ENCODE measurements at places on chromosomes 11 and 22.
A peak's percentile ranks its signal among the peaks of the same experiment; 100 is the strongest.

DNA sequence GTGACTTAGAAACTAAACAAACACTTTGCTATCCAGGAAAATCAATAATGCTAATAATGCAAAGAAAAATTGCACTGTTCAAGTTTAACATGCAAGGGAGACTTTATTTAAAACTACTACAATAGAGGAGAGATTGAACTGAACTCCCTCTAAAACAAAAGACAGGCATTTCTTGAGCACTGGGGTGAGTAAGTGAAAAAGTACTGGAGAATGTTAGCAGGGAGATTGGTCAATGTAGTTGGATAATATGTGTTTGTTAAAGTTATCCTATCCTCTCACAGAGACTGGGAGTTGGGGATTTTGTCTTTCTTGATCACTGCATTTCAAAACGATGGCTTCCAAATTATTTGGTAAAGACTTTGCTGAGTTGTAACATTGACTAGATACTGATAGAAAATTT lies 77.6 kb downstream of the LUZP2 start:
- peak; percentile 47 for ATAC-seq

DNA sequence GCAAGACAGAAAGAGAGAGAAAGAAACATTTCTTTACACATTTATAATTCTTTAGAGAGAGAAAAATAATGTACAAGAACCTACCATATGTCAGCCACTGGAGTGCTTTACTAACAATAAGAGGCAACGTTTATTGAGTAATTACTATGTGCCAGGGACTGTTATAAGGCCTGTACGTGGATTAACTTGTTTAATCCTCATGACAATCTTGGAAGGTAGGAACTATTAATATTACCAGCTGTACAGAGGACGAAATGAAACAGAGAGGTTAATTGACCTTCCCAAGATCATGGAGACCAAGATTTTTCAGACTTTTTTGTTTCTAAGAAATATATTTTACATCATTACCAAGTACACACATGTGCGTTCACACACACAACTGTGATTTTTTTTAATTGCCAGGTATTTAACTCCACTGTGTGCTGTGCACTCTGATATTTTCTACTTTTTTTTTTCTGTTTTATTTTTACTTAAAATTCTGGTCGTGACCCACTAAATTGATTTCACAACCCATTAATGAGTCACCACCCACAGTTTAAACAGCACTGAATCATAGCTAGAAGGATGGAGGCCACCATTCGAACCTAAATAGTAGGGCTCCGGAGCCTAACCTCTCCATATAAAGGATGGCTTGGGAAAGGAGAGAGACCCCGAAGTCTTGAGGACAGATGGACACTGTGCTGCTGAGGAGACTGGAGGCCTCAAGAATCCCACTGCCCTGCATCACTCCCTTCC lies 21.4 kb downstream of the CREB3L1 start:
- no peak for ATAC-seq

GRCh38 chr22:19172213-19173046 lies 6.1 kb downstream of the SLC25A1 start:
- no peak for ATAC-seq

GRCh38 chr11:67013511-67014045 lies 9.4 kb upstream of the SYT12 start:
- no peak for ATAC-seq

GRCh38 chr11:129302386-129303101 lies 73.1 kb upstream of the BARX2 start:
- ATAC-seq, result no peak

GRCh38 chr11:130095326-130095725 lies 25.6 kb downstream of the APLP2 start:
- ATAC-seq, result no peak

DNA sequence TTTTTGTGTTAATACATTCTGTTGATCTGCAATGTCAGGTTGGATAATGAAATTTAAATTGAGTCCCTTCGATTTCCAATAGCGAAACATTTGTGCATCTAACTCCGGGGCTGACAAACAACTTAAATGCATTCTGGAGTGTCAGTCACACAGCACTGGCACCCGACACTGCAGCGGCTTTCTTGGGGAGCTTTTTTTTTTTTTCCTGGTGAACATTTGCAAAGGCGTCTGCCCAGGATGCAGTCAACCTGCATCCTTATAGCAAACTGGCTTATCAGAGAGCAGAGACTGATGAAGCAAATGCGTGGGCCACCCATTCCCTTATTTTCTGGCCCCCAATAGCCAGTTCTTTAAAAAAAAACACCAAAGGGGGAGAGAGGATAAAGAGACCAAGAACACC lies 1167.7 kb downstream of the LRRC4C start:
- no peak for ATAC-seq

GRCh38 chr11:28384418-28384817 lies 276.2 kb downstream of the METTL15 start:
- ATAC-seq, result no peak

GRCh38 chr11:66996609-66997273 lies 21.6 kb downstream of the C11orf86 start:
- no peak for ATAC-seq

GRCh38 chr22:35835998-35836691 lies 118.5 kb downstream of the APOL5 start:
- peak; percentile 85 for ATAC-seq

DNA sequence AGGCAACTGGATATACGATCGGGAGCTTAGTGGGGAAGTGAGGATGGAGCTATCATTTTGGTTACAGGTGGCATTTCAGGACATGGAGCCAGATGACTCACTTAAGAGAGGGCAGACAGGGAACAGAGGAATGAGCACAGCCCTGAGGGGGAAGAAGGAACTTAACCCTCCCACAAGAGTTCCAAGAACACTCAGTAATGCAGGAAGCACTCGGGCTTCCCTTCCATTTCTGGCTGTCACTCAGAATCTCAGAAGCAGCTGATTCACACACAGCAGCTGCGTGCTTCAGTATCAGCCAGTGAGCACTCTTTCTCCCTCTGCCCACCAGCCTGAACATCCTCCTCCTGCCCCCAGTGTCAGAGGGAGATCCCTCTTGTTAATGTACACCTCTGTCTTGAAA lies 34.8 kb downstream of the EFCAB6 start:
- ATAC-seq, result peak; percentile 92

- no peak for ATAC-seq
Measured at GRCh38 chr11:61778357-61778886, 14.0 kb downstream of the TMEM258 start.

DNA sequence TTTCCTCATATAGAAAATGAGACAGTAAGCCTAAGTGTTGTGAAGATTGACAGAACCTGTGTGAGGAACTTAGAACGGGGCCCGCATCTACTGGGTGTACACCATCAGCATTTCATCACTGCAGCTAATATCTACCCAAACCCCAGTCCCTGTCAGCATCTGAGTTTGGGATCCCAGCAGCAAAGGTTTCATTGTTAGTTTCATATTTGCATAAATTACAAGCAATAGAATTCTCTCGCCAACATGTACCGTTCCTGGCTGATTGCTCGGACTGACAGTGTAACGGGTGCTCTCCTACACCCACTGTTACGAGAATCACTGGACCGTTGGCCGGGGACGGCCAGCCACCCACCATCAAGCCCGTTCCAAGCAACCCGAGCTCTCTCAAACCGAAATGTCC lies 10.4 kb upstream of the TMPRSS6 start:
- ATAC-seq, result no peak

- ATAC-seq, result no peak
Measured at GRCh38 chr11:134537941-134538340, 125.9 kb upstream of the B3GAT1 start.

DNA sequence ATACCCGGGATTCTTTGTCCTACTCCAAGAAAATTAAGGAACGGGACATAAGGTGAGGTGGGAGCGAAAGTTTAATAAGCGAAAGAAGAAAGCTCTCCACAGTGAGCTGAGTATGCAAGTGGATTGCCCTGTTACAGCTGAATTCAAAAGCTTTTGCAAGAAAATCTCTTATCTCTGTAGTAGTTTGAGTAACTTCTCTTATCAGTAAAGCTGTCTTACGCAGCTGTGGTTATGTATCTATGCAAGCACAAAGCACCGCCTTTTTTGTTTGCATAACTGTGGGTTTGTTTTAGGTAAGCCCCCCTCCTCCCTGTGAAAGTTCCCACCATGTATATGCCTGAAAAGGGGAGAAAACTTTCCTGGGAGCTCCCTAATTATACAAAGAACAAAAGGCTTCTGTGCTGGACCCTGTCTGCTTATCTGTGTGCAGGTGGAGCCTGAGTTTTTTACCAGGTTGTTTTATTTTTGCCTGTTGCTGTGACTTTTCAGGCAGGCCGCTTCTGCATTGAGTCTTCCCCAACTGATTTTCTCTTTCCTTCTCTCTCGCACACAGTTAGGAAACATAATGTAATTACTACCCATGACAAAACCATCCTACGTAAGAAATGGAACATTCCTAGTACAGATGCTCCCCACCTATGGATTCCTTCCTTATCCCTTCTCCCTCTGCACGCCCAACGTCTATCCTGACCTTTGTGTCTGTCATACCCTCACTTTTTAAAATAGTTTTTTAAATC lies 837 bp upstream of the PLAAT5 start:
- no peak for ATAC-seq

DNA sequence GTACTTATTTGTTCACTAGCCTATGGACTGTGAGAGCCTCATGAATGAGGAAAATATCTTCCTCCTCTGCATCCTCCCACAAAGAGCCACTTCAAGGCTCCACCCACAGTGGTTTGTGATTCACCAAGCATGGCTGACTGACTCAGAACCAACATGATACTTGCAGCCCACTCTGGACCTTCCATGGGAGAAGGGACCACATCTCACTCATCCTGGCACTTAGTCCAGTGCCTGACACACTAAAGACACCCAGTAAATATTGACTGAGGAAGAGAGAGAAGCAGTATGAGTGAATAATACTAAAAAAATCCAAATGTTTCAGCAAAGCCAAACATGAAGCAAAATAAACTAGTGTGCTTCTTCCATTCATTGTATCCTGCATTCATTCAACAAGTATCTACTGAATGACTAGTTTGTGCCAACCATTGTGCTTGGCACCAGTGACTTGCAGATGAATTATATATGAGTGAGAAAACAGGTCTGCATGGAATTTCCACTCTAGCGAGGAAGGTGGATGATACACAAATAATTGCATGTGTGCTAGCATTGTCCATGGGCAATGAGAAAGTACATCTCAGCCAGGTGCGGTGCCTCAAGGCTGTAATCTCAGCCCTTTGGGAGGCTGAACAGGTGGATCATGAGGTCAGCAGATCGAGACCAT lies 54.9 kb upstream of the BLID start:
- ATAC-seq, result peak; percentile 38

GRCh38 chr11:129373489-129373953 lies 2.1 kb upstream of the BARX2 start:
- ATAC-seq, result no peak

DNA sequence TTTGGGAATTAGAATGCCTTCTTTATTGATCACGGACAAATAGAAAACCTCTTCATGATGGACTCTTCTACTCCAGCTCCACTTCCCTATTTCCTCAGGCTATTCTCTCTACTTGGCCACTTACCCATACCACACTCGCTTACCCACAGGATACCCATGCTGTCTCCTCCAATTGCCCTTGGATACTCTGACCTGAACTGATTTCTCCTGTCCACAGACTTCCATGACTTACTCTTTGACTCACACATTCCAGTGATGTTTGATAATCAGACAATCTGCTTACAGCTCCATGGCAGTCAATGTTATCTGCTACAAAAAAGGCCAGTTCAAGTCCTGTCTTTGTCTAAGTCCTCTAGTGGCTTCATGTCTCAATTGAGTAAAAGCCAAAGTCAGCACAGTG lies 292.0 kb upstream of the CTSC start:
- no peak for ATAC-seq

GRCh38 chr11:11390068-11390771 lies 37.2 kb upstream of the CSNK2A3 start:
- no peak for ATAC-seq

- ATAC-seq, result peak; percentile 43
Measured at GRCh38 chr11:128886406-128887124, 4.6 kb upstream of the KCNJ5 start.

DNA sequence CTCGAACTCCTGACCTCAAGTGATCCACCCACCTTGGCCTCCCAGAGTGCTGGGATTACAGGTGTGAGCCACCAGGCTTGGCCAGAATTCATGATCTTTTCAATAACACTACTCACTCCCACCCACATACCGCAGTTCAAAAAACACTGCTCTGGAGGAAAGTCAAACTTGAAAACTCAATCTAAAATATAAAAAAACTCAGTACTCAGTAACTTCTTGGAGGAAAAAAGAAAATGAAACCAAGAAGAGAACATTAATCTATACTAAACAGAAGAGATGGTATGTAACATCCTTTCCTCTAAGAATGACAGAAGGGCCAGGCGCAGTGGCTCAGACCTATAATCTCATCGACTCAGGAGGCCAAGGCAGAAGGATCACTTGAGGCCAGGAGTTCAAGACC lies 58.3 kb downstream of the MRTFA start:
- no peak for ATAC-seq

GRCh38 chr11:1938343-1939005 lies 8.7 kb upstream of the MRPL23 start:
- no peak for ATAC-seq

- ATAC-seq, result no peak
Measured at GRCh38 chr22:19688301-19689290, 25.7 kb upstream of the SEPTIN5 start.

- no peak for ATAC-seq
Measured at GRCh38 chr11:123856444-123856843, 29.0 kb downstream of the TMEM225 start.

- ATAC-seq, result no peak
Measured at GRCh38 chr11:84193706-84194105, 907.5 kb upstream of the CCDC90B start.

- no peak for ATAC-seq
Measured at GRCh38 chr22:45757068-45757467, 85.4 kb downstream of the ATXN10 start.

DNA sequence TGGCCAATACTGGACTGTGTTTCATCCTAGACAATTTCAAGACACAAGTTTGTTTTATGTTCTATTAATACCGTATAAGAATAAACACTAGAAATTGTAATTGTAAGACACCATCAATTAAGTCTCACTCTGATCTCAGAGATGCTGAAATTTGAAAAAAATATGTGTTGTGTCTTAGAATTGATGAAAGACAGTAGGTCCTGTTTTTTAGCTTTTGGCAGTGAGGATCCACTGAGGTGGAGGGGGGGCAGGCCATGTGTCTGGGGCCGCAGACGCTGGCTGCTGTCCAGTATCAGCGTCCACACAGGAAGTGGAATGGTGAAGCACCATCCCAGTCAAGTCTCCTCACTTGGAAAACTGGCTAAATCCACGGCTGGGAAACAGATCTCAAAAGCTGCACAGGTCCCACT lies 22.5 kb upstream of the ALG8 start:
- ATAC-seq, result peak; percentile 67

- ATAC-seq, result peak; percentile 61
Measured at GRCh38 chr11:69496631-69497220, 15.3 kb downstream of the LINC01488 start.

- ATAC-seq, result no peak
Measured at GRCh38 chr11:128086794-128087193, 500.6 kb downstream of the ETS1 start.

GRCh38 chr22:21451545-21452520 lies 15.4 kb upstream of the TMEM191C start:
- ATAC-seq, result no peak
